ENCODE measurements at places on chromosomes 4 and X.

DNA sequence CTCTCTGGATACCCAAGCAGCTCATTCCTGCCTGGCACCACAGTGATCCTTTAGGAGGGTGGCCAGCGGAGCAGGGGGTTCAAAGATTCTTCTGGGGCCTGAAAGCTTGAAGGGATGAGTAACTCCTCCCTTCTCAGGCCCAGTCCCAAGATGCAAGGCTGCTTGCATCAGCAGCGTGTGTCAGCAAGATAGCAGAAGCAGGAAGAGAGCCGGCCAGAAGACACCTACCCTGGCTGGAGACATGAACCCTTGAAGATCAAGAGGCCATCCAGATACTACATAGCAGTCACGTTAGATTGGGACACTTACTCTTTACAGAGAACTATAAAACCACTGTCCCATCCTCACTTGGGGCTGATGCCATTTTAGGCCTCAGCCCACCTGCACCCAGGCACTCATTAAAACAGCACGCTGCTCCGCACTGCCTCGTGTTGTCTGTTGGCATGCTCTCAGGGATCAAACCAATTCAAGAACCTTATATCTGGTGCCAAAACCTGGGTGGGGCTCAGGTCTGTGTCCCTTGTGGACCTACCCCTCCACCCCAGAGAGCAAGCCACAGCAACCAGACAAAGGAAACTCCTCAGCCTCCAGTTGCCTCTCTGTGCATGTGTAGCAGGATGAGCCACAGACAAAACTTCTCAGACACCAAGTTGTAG is 6.5 kb downstream of the UGT2B17 start:
- DNase-seq, result no peak

- no peak for DNase-seq
These were observed 25.8 kb downstream of the CRMP1 start for GRCh38 chr4:5866841-5867813.

GRCh38 chr4:41129128-41129754 is 85.1 kb downstream of the APBB2 start:
- DNase-seq, result no peak

- no peak for DNase-seq
These were observed 81.6 kb downstream of the WDR19 start for GRCh38 chr4:39263895-39264294.

DNA sequence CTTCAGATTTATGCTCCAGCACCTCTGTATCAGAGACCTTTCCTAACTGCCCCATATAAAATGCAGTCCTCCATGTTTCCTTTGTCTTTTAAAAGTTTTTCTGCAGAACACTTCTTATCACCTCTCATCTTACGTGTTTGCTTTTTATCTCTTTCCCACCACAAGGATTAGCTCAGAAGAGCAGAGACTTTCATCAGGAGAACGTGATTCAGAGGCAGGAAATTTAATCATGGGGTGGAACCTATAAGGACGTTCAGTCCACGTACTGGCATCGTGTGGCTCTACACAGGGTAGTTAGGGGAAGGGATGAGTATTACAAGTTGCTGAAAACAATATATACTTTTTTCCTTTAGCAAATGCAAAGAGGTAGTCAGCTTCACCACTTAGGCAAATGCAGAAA is 98.7 kb downstream of the SORBS2 start:
- DNase-seq, result no peak

DNA sequence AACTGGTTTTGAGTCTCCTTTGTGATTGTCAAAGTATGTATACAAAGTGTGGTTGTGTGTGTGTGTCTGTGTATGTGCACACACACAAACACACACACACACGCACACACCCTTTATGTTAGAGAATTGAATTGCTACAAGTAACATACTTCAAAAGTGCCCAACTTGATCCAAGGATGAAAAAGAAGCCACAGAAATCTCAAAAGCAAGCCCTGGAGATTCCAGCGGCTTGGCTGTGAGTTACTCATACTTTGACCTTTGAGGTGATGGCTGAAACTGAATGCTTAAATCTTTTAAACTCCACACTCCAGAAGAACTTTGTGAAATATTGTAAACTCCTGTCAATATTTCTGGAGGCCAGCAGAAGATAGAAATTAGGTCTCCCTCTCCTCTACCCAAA is 168.4 kb upstream of the NRK start:
- DNase-seq, result no peak

- no peak for DNase-seq
These were observed 172.8 kb upstream of the CXCL13 start for GRCh38 chr4:77432717-77433417.

DNA sequence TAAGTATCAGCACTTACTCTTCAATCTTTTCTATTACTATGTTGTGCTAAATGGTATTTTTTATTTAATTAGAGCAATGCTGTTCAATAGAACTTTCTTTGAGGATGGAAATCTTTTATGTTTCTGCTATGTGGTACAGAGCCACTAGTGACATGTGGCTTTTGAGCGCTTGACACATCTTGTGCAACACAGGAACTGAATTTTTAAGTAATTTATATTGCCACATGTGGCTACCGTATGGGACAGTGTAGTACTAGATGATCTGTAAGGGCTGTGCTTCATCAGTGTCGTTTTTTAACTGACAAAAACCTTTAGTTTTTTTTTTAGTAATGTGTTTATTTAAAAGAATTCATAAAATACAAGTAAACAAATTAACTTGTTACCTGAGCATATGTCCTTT is 22.4 kb downstream of the HPRT1 start:
- no peak for DNase-seq

- no peak for DNase-seq
These were observed 116.7 kb upstream of the CXCL13 start for GRCh38 chr4:77488882-77489281.

DNA sequence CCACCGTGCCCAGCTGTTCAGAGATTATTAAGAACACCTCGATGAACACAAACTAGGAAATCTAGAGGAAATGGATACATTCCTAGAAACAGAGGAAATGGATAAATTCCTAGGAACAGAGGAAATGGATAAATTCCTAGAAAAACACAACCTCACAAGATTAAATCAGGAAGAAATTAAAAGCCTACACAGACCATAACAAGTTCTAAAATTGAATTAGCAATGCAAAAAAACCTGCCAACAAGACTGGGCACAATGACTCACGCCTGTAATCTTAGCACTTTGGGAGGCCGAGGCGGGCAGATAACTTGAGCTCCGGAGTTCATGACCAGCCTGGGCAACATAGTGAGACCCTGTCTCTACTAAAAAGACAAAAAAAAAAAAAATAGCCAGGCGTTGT is 13.1 kb upstream of the IDS start:
- DNase-seq, result no peak

- no peak for DNase-seq
These were observed 165.2 kb downstream of the SLC39A8 start for GRCh38 chr4:102180046-102180445.

GRCh38 chrX:154010330-154011087 is 9.2 kb downstream of the IRAK1 start:
- DNase-seq, result no peak

DNA sequence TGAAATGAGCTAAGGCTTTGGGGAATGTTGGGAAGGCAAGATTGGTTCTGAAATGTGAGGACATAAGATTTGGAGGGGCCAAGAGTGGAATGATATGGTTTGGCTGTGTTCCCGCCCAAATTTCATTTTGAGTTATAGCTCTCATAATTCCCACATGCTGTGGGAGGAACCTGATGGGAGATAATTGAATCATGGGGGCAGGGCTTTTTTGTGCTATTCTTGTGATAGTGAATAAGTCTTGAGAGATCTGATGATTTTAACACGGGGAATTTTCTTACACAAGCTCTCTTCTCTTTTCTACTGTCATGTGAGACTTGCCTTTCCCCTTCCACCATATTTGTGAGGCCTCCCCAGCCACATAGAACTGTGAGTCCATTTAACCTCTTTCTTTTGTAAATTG is 157.6 kb upstream of the C1QTNF7 start:
- DNase-seq, result no peak

DNA sequence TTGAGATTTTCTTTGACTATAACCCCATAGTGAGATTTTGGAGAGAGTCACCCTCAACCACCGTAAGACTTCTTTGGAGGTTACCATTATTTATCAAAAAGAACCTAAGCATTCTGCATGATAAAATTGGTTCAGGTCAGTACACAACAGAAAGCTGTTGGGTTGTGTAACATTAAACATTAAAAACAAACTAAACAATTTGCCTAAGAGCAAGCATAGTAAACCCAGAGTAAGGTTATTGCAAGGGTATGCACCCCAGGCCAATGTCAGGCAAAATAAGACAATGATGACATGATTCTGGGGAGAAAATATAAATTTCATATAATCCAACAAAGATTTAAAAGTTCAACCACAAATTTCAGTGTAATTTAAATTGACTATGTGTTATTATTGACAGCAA is 472.4 kb downstream of the SH2D1A start:
- no peak for DNase-seq

- no peak for DNase-seq
These were observed 56.9 kb downstream of the ATG4A start for GRCh38 chrX:108148524-108148923.

DNA sequence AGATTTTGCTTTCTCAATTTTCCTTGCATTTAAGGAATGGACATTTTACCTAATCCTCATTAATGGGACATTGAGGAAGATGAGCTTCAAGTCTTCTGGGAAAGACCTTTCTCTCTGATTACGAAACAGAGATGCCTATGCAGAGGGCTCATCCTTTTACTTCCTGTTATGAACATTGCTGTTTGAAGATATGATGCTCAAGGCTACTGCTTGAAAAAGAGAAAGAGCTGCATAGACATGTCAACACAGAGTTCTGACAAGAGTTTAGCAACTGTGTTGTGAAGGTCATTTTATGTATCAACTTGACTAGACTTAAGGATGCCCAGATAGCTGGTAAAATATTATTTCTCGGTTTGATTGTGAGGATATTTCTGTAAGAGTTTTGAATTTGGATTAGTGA is 13.8 kb upstream of the GNPDA2 start:
- DNase-seq, result no peak

GRCh38 chr4:174111422-174111821 is 172.0 kb downstream of the FBXO8 start:
- no peak for DNase-seq

- DNase-seq, result no peak
These were observed 47.3 kb upstream of the GAB1 start for GRCh38 chr4:143289370-143289769.

DNA sequence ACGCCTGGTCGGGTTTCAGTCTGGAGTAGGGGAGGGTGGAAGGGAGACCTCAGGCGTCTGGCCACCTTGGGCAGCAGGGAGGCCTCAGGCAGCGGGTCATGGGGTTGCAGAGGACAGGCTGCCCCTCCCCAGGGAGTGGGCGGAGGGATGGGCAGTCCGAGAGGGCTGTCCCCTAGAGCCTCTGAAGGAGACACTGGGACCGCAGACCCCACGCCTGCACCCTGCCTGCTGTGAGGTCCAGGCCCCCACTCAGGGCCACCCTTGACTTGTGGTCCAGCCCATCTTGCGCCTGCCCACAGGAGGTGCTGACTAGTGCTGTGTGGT is 16.5 kb downstream of the FGFRL1 start:
- DNase-seq, result no peak

DNA sequence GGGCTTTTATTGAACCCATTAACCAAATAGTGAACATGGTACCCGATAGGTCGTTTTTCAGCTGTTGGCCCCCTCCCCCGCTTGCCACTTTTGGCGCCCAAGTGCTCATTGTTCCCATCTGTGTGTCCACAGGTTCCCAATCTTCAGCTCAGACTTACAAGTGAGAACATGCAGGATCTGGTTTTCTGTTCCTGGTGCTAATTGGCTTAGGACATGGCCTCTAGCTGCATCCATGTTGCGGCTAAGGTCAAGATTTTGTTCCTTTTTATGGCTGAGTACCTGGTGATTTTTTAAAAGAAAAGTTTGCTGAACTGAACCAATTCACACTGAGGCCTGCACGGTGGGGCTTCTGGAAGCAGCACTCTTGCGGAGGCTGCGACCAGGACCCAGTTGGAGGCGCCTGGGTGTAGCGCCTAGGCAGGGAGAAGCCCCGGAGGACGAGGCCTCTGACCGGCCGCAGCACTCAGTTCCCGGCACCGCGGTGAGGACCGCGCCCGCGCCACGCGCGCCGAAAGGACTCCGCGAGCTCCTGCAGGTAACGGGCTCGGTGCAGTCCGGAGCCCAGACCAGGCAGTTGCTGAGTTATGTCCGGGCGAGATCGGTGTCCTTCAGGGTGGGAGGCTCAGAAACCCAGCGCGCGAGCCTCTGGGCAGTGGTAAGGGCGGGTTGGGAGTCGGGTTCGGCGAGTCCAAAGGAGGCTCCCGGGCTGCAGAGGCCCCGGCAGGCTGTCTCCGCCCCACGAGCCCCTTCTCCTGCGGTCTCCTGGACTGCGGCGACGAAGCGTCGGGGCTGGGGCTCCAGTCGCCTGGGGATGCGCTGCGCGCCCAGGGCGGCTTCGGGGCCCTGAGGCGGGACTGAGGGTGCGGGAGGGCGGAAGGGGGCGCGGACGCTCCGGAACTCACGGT is 15.8 kb upstream of the SLC25A4 start:
- DNase-seq, result no peak
